AG20443 (cell line): ENCODE measurements at places on chromosomes 3 and 15.
A peak's percentile ranks its signal among the peaks of the same experiment; 100 is the strongest.

DNA sequence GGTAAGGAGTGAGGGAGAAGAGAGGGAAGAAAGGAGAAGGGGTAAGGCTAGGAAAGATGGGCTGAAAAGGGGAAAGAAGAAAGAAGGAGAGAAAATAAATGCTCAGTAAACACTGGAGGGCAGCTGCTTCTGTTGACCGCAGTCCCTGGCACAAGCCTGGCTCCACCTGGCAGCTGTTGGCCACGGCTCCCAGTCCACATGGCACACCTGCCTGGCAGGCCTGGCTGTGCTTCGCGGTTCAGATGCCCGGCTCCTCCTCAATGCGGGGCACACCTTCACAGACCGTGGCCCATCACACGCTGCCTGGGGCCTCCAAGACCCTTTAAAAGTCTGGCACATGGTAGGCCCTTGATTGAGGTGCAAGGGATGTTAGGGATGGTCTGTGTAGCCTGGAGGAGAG, 516.8 kb upstream of the PROK2 start:
- DNase-seq: no peak

DNA sequence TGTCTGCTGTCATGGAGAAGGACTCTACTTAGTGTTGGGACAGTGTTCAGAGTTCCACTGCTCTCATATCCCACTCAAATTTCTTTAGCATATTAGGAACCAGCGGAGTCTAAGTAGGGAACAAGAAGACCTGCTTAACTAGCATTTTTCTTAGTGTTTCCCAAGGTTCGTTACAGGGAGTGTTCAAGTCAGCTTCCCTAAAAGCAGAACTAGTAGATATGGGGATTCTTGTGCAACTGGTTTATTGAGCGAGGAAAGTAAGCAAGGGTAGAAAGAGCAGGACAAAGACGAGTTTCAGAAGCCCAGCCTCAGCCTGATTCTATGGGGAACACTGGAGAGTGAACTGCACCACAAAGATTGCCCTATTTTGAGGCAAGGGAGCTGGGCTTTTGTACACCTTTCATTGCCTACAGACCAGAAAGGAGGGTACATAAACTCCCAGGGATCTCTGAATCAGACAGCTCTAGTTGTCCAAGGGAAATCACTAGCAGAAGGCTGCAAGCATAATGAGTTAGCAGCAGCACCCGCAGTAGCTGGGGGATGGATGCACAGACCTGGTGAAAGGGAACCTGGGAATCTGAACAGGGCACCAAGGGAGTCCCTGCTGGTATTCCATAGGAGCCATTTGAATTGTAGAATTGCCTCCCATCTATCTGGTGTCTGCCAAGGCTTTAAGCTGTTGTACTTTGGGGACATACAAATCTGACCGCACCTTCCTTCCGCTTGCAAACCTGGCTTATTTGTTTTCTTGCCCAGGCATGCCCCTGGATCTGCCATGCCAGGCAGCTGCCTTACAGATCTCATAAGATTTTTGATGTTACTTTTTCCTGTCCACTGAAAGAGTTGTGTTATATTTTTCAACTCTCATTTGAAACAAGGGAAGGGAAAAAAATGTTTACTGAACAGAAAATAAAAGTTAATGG, 15.1 kb downstream of the CMTM7 start:
- DNase-seq: no peak

DNA sequence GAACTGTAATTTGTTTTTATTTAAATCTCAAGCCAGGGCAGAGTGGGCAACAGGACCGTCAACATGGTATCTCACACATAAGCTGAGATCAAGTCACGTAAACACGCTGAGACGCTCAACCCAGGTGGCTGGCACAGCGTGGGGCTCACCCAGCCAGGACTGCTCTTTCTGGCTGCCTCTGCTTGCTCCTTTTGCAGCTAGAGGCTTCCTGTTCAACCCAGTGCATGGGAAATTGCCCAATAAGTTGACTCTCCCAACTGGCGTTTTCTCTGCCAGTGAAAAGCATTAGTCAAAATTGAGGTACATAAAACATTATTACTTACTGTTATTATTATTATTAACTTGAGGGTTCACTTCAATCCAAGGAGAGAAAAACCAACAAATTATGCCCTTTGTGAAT, 398.1 kb downstream of the NR2F2 start:
- no peak for DNase-seq

GRCh38 chr3:14867936-14868570, 49.3 kb downstream of the FGD5 start:
- no peak for DNase-seq

GRCh38 chr3:120572027-120572426, 24.1 kb upstream of the NDUFB4 start:
- DNase-seq: no peak

- no peak for DNase-seq
Measured at GRCh38 chr15:87155771-87156170, 1076.1 kb downstream of the AGBL1 start.

- DNase-seq: no peak
Measured at GRCh38 chr15:56207711-56208110, 36.0 kb downstream of the RFX7 start.

DNA sequence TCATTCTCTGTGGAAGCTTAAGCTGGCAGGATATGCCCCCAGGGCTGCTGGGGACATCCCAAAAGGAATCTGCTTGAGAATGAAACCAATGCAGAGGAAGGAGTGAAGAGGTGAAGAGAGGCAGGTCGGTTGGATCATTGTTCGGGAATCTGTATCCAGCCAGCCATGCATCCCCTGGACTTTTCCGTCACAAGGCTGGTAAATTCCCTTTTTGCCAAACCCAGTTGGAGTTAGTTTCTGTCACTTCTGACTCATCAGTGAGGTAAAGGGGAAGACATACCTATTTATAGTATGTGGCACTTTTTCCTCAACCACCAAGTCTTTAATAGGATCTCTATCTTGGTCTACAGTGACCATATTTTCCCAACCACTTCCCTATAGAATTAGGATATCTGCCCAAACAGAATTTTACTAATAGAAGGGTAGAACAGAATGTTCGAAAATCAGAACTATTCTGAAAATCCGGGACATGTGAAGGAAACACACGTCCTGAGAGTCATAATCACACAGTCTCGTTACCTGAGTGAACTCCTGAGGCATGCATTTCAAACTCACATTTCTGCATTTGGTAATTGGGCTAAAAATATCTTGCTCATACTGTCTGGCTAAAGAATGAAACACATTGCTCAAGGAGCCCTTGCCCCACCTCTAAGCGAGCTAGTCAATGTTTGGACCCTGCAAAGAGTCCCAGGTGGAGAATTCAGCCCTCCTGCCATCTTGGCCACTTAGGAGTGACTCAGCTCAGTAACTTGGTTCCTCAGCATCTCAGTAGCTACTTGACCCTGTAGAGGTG, 289.7 kb upstream of the ADAMTS9 start:
- DNase-seq: peak; percentile 13

GRCh38 chr3:43001556-43002121, 22.5 kb downstream of the GASK1A start:
- DNase-seq: no peak

DNA sequence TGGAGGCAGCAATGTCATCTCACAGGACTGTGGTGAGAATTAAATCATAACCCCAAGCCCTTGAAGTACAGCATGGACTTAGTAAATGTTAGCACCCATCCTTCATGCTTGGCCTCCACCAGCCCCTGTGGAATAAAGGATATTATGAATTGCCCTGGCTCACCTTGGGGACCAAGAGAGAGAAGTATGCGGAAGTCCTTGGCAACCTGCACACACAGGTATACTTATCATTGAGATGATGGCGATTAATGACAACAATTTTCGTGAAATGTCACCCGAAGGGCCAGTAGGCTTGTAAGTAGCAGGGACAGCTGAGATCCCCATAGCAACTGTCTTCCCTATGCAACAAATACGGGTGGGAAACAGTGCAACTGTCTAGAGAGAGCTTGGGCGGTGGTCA, 102.0 kb downstream of the FAM43A start:
- DNase-seq: no peak

GRCh38 chr3:69145688-69146087, 23.3 kb upstream of the LMOD3 start:
- no peak for DNase-seq

DNA sequence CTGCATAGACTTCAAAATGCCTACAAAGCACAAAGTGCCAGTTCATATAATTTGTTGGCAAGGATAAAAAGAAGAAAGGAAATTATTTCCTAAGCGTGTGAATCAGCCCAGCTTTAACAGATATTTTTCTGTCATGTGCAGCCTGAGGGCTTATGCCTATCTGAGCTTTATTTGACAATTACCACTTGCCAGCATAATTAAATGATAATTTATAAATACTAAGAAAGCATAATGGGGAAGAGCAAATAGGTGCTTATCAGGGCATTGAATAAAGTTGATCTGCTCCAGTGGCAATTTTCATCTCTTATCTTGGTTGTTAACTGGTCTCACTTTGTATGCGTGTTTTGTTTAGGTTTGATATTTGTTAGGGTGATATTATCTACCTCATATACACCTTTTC, 313.4 kb upstream of the DNAJC19 start:
- no peak for DNase-seq

- DNase-seq: no peak
Measured at GRCh38 chr15:37678124-37678523, 256.3 kb upstream of the TMCO5A start.

DNA sequence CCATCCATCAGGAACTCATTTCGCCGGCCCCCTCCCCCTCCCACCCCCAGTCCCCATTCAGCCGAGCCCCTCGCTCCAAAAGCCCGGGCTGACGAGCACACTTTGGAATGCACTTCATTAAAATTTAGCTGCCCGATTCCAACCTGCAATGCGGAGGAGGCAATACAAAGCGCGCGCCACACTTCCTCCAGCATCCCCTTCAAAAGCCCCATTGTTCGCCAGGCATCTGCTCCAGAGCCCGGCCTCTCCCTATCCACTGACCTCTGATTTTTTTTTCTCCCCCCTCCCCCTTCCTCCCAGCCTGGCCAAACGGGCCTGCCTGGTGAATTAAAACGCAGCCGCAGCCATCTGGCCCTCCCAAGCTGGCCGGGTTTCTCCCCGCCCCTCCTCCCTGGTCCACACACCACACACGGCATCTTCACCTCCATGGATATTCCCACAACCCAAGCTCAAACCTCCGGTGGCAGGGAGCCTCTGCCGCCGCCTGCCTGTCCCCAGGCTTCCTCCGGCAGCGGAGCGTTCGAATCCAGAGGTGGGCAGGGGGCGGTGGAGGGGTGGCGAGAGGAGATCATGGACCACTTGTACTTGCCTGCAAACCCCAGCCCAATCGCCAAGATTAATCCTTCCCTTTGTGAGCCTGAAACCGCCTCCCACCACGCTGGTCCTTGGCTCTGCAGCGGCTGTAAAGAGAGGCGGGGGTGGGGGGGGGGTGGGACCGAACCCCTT, 441.3 kb downstream of the MAGI1 start:
- peak; percentile 58 for DNase-seq

DNA sequence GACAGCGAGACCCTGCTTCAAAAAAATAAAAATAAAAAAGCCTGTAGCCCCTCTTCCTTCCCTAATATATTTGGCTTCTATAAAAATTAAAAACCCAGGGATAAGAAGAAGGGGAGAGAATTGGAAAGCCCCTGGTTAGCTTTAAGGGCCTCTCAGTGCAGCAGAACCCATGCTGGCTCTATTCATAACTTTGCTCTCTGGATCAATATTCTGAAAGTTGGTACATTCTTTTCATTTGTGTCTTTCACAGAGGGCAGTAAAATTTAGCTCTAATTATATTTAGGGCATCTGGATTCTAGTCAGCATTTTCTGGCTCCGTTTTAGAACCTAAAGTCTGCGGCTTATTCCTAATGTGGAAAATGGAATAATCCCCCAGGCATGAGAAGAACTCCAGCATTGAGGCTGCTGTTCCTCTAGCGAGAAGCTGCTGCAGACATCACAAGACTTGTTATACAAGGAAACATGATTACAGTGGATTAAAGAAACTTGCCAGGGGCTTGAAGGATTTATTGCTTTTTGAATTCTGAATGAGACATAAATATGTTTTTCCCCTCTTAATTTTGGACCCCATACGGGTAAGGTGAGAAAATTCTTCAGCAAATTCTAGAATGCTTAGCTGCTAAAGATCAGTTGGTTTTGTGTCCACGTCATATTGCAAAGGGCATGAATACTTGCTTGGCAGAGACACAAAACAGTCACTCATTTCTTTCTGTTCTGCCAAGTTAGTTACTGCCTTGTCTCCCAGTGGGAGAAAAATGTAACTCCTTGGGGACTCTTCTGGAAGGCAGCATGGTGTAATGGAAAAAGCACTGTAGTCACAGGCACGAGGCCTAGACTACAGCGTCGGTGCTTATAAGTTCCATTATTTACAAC, 177.7 kb downstream of the VGLL4 start:
- peak; percentile 72 for DNase-seq

GRCh38 chr15:40102897-40103858, 5.5 kb downstream of the BMF start:
- peak; percentile 86 for DNase-seq

- peak; percentile 56 for DNase-seq
Measured at GRCh38 chr3:156769721-156770654, 56.2 kb upstream of the LEKR1 start.

DNA sequence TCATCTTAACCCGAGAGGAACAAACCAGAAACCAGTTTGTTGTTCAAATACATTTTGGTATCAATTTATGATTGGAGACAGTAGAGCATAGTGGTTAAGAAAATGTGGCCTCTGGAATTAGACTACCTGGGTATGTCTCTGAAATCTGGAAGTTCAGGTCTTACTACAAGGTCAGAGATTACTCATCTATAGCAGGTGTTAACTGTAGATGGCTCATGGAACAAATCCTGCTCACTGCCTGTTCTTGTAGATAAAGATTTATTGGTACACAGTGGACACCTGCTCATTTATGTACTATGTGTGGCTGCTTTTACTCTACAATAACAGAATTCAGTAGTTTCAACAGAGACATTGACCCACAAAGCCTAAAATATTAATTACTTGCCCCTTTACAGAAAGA, 413.3 kb downstream of the CNTN6 start:
- DNase-seq: no peak

DNA sequence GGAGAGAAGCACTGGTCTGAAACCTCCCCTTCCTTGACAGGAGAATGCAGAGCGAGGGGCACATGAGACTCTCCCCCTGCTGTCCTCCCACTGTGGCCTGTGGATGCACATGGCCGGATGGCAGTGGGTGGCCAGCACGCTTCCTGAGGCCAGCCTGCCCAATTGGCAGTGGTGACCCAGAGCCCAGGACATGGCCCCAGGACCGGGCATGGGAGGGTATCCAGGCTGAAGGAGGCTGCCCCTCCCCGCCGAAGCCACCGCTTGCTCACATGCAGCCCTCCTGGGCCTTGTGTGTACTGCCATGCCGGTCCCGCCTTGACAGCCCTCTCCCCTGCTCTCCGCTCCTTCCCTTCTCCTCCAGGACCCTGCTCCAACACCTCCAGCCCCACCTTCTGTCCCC, 100.9 kb downstream of the MEGF11 start:
- no peak for DNase-seq

- DNase-seq: peak; percentile 55
Measured at GRCh38 chr3:5226783-5227182, 39.3 kb downstream of the EDEM1 start.

DNA sequence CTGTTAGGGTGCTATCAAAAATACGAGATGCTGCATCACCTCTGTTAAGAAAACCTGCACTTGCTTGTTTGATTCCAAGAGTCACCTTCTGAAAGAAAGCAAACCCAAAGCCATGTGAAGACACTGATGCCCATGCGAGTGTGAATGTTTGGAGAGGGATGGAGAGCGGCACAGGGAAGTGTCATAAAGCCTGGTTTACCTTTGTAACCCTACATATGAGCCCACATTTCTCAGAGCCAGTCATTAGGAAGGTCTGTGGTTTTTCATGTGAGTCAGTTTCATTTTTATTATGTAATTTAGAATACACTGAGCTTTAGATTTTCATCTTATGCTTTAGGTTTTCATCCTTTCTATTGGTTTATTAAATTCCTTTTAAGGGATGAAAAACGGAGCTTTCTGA, 896.8 kb downstream of the ROBO1 start:
- no peak for DNase-seq

- no peak for DNase-seq
Measured at GRCh38 chr3:178059119-178059518, 477.1 kb upstream of the KCNMB2 start.
